ENCODE measurements at places on chromosomes 11 and 22. TPM values are rescaled to one million over a fixed set of nuclear protein-coding genes. Genes with fewer than 3 reads are reported as not detected.

- no peak for DNase-seq
These were observed 3.0 kb downstream of the BACE1 start for GRCh38 chr11:117313091-117313490.

MCAT gene
- 21.6 TPM for total RNA-seq

USH1C gene
- not detected for total RNA-seq

PCNX3 gene
- total RNA-seq, result 9.1 TPM

DNA sequence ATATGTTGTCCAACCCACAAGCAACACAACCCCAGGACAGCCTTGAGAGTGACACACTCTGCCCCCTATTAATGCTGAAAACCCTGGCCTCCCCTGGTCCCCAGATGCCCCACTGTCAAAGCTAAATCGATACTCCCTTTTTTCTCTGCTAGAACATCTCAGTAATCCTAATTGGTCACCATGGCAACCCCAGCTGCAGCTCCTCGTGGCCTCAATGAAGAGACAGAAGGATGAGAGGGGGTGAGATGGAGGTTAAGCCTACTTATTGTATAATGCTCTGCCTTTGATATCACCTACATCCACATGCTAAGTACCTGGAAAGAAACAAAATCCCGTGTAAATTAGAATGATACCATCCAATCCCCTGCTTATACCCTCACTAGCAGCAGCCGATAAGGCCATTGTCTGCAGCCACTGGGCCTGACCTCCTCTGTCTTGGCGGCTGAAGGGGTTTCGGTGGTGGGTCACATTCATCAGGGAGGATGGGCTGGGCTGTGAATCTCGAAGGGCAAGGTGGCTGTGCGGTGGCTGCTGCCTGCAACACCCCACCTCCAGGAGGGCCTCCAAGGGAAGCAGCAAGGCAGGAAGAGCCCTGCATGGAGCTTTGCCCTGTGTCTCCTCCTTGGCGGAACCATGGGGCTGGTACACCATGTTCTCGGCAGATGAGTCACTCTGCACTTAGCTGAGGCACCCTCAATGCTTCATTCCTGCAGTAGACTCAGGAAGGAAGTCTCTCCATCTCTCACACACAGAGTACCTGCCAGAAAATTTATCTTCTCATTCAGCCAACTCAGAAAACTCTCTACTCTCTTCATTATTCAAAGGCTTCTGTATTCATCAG, 399.5 kb downstream of the BUD13 start:
- no peak for DNase-seq

RCOR2 gene
- total RNA-seq, result 2.1 TPM

ART1 gene
- not detected for total RNA-seq

OR52A1 gene
- not detected for total RNA-seq
